ENCODE measurements at places on chromosomes 5 and 9. TPM values are rescaled to one million over a fixed set of nuclear protein-coding genes. Genes with fewer than 3 reads are reported as not detected.

Gene DRD1
- not detected for total RNA-seq

DNA sequence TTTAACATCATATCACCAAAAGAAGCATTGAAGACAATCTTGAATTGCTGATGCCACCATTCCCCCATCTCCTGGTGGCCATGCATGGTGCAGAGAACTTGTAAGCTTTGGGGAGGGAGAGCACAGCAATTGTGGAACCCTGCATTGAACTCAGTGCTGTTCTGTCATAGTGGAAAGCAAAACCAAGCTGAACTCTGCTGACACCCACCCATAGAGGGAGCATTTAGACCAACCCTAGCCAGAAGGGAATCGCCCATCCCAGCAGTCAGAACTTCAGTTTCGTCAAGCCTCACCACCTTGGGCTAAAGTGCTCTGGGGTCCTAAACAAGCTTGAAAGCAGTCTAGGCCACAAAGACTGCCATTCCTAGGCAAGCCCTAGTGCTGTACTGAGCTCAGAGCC lies 37.4 kb upstream of the RUSC2 start:
- no peak overlapping the region for H3K27ac ChIP-seq
- H3K4me1 ChIP-seq = no peaks in the 10 kb centered on the region
- H3K4me3 ChIP-seq = no peak overlapping the region
- DNase-seq = no peak
- H3K36me3 ChIP-seq = no peaks in the 10 kb centered on the region

Gene GARIN3
- 0.50 TPM for total RNA-seq

Gene EGFL7
- 0.61 TPM for total RNA-seq

DNA sequence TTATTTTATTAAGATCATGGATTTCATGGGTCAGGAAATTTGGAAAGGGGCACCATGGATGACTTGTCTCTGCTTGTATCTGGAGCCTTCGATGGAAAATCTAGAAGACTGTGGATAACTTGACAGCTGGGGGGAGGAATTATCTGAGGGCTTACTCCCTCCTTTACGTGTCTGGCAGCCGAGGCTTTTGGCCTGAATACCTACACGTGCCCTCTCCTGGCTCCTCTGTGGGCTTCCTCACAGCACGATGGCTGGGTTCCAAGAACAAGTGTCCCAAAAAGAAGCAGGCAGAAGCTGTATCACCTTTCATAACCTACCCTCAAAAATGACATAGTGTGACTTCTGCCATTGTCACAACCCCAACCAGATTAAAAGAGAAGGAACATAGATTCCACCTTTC lies 228.9 kb downstream of the GRIA1 start:
- no peaks in the 10 kb centered on the region for H3K4me1 ChIP-seq
- no peaks in the 10 kb centered on the region for H3K27me3 ChIP-seq
- no peak for DNase-seq
- H3K36me3 ChIP-seq = no peaks in the 10 kb centered on the region
- no peak overlapping the region for H3K4me3 ChIP-seq

DNA sequence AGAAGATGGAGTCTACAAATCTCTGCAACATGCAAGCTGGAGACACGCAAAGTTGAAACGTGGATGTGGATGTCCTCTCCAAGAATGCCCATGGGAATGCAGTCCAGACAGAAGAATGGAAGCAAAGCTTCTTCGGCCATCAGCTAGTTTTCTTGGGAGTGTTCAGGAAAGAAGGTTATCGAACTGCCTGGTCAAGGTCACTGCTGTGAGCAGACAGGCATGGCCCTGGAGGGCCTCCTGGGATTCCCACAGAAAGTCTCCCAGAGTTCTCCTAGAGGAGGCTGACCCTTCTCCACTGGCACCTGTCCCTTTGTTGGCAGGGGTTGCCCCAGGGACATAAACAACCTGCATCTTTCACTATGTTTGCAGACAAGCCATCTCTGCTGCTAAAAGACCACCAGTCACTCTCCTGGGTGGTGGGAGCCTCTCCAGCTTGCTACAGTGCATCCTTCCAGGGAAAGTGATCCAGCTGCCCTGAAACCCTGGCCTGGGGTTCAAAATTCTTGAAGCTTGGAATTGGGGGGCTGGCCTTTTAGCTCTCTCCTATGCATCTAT lies 265.8 kb downstream of the SYK start:
- no peaks in the 10 kb centered on the region for H3K4me1 ChIP-seq
- H3K4me3 ChIP-seq = no peak overlapping the region
- DNase-seq = no peak
- H3K36me3 ChIP-seq = no peaks in the 10 kb centered on the region
- no peak overlapping the region for H3K27ac ChIP-seq

- H3K27me3 ChIP-seq = no peaks in the 10 kb centered on the region
- no peak overlapping the region for H3K27ac ChIP-seq
- H3K36me3 ChIP-seq = no peaks in the 10 kb centered on the region
- H3K4me3 ChIP-seq = no peak overlapping the region
- H3K4me1 ChIP-seq = no peaks in the 10 kb centered on the region
- no peak for DNase-seq
Observed at GRCh38 chr5:132044207-132044606, 16.2 kb upstream of the IL3 start.

DNA sequence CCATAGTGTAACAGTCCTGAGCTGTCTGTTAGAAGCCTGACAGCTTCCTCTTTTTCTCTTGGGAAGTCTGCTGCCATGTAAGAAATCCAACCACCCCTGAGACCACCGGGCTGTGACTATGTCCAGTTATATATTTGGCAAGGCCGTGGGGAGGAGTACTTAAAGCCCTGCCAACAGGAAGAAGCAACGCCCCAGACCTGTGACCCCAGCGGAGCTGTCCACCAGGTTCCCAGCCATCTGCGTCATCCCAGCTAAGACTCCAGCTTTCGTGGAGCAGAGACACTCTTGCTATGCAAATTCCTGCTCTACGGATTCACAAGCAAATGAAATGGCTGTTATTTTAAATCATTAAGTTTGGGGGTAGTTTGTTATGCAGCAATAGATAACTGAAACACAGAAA lies 417.3 kb downstream of the TLE4 start:
- DNase-seq = no peak
- H3K4me1 ChIP-seq = no peaks in the 10 kb centered on the region
- no peaks in the 10 kb centered on the region for H3K27me3 ChIP-seq

Gene CTSV
- total RNA-seq = 0.28 TPM

GRCh38 chr5:52811067-52811749 lies 23.5 kb downstream of the ITGA1 start:
- no peaks in the 10 kb centered on the region for H3K36me3 ChIP-seq
- no peaks in the 10 kb centered on the region for H3K27me3 ChIP-seq
- DNase-seq = no peak
- H3K27ac ChIP-seq = no peak overlapping the region

Data from CD8-positive, alpha-beta memory T cell (primary cell).